ENCODE measurements at places on chromosomes 4 and X. TPM values are rescaled to one million over a fixed set of nuclear protein-coding genes. Genes with fewer than 3 reads are reported as not detected.

- DNase-seq = no peak
Observed at GRCh38 chr4:24855741-24856140, 57.1 kb downstream of the CCDC149 start.

- DNase-seq = peak; percentile 70
Observed at GRCh38 chr4:11152684-11153083, 276.0 kb downstream of the HS3ST1 start.

GRCh38 chr4:18025288-18025687 is 3.7 kb upstream of the LCORL start:
- DNase-seq = peak; percentile 16

DNA sequence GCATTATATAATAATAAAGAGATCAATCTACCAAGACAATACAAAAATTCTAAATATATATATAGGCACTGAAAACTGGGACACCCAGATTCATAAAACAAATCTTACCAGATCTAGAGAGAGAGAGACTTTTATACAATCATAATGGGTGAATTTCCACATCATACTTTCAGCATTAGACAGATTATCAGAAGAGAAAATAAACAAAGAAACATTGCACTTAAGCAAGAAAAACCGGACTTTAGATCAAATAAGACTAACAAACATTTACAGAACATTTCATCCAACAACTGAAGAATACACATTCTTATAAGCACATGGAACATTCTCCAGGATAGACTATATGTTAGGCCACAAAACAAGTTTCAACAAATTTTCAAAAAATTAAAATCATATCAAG is 245.1 kb downstream of the INPP4B start:
- DNase-seq = no peak

DNA sequence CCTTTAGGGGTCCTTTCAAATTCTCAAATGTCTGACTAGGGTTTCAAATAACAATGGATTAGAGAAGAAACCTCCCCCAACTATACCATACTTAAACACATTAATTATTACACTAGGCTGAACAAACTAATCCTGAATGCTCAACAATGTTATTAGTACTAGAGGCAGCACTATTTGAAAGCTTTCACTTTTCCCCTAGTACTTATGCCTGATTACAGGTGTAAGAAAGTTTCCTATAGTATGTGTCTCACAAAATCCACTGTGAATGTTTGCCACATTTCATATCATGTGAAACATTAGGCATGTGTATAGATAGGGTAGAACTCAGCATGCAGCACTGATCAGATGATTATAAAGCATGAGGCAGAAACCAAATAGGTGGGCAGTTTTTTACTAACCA is 336.2 kb downstream of the ZNF674 start:
- DNase-seq = peak; percentile 11

DNA sequence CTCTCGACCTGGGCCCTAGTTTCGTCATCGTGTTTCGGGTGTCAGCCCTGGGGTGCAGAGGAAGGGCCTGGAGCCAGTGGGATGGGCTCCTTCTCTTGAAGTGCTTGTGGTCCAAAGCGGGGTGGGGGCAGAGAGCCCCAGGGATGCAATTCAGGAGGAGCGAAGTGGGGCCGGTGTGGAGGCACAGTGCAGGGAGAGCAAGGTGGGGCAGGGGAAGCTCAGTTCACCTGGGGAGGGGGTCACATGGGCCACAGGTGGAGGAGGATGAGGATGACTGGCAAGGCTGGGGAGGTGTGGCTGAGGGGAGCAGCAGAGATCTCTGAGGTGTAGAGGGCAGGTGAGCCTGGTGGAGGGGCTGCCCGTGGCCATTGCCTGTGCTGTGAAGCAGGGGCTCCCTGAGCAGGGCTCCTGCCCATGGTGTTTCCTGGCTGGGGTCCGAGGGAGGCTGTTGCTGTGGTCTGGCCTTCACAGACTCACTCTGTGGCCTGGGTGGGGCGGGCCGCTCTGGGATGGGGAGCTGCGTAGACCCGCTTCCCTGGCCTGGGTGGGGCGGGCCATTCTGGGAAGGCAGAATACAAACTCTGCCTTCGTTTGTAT is 6.9 kb downstream of the SORCS2 start:
- DNase-seq = no peak

DNA sequence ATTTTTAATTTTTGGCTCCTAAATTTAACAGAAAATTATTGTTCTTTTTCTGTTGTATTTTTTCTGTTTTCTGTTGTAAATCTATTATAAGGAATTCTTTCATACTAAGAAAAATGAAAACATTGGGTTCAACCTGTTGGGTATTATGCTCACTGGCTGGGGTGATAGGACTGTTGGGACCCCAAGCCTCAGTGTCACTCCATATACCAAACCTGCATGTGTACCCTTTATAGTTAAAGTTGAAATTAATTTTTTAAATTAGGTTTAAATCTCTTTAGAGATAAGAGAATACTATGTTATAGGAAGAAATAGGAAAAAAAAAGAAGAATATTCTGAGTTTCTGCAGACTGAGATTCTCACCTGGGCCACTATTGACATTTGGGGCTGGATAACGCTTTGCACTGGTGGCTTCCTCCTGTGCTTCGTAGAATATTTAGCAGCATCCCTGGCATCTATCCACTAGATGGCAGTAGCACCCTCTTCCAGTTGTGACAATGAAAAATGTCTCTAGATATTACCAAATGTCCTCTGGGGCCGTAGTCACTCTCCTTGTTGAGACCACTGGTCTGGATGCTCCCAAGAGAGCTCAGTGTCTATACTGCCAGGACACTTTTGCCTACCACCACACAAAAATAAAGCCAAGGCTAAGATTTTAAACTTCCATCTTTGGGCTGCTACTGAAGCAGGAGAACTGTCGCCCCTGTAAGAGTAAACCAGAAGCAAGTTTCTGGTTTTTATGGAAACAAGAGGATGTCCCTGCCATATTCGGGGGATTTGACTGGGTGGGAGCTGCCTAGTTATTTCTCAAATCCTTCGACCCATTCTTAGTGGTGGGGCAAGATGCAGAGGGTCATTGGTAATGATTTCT is 22.4 kb upstream of the CLTRN start:
- DNase-seq = no peak

DNA sequence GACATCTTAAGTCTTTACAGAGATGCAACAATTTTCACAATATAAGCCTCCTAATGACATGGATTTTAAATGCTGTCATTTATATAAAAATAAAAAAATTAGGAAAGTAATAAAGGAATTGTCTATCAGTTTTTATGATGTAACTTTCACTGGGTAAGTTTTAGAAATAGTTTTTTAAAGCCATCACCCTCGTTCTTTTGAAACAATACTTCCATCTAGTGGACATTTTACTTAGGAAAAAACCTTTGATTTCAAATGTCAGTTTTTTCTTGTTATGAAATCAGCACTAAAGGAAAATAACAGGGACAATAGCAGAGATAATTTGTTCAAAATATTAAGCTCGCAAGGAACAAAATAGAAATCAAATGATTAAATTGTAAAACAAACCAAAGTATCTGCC is 24.3 kb upstream of the NDNF start:
- peak; percentile 21 for DNase-seq

DNA sequence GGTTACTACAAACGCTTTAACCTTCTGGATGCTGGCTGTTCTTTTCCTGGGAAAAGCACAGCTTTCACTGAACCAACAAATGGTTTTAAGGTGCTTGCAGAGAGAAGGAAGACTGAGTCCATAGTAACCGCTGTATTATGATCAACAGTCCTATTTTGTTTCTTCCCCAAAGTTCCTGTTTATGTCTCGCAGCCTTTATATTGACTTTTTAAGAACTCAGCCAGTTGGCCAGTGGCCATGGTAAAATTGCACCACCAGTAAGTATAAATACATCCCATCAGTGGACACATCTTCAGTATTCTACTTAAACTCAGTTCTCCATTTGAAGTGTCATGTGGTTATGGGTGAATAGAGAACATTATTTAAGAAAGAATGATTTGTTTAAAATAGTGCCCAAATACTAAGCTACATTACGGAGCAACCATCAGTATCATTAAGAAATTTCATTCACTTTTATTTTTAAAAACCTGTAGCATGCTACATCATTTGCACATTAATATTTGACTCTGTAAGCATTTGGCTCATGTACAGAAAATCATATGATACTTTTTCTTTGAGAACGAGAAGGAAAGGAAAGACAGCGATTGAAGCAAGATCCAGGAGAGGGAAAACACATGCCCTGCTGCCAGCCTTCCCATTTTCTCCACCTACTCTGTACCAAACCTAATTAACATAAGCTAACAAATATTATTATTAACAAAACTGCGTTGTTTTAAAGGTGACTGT is 287.0 kb downstream of the ARHGAP24 start:
- peak; percentile 51 for DNase-seq

DNA sequence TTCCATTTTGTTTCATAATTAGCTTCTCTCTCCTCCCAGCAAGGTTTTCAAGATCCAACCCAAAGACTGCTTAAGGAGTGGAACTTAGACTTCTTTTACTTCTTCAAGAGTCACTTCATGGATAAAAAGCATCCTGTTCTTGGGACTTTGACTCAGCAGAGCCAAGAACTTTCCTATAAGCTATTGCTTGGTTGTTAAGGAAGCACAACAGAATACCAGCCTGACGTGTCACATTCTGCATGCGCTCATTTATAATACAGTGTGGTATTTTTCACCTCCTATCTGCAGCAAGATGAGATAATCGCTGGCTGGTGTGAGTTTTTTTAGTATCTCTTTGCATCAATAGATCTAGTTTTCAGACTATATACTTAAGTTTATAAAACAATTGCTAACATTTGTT is 152.1 kb downstream of the PALLD start:
- no peak for DNase-seq

DNA sequence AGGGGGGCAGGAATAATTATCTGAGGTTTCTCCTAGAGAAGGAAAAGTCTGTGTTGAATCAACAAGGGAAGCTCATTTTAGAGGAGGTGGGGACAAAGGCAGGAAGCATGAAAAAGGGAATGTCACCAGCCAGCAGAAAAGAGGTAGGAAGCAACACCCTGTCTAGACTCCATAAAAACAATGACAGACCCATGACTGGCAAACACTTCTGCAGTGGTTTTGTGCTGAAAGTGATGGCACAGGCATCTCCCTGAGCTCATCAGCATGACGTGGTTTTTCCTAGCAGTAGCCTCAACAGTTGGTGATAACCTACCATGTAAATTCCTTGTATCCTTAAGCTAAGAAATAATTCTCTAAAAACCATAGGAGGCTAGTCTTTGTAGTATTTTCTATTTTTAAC is 110.7 kb upstream of the GALNT7 start:
- DNase-seq = no peak

DNA sequence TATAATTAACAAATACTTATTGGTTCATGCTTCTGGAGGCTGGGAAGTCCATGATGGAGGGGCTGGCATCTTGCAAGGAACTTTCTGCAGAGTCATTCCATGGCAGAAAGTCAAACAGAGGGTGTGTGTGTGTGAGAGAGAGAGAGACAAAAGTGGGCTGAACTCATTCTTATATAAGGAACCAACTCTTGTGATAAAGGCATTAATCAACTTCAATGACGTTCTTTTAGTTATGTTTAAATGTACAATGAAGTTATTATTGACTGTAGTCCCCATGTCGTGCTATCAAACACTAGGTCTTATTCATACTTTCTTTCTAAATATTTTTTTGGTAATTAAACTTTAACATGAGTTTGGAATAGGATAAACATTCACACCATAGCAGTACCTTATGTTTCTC is 1408.8 kb downstream of the STIM2 start:
- DNase-seq = no peak

- no peak for DNase-seq
Observed at GRCh38 chr4:33080275-33080674, 2360.1 kb downstream of the PCDH7 start.

GRCh38 chr4:161350946-161351345 is 812.9 kb downstream of the FSTL5 start:
- no peak for DNase-seq

- DNase-seq = peak; percentile 100
Observed at GRCh38 chrX:318739-319578, at the start of gene GTPBP6. TSS of gene GTPBP6 (minus strand) at chrX:318796. CDS start at chrX:318787, 9 bp downstream.

- DNase-seq = no peak
Observed at GRCh38 chr4:24373704-24374103, 210.7 kb downstream of the DHX15 start.

DNA sequence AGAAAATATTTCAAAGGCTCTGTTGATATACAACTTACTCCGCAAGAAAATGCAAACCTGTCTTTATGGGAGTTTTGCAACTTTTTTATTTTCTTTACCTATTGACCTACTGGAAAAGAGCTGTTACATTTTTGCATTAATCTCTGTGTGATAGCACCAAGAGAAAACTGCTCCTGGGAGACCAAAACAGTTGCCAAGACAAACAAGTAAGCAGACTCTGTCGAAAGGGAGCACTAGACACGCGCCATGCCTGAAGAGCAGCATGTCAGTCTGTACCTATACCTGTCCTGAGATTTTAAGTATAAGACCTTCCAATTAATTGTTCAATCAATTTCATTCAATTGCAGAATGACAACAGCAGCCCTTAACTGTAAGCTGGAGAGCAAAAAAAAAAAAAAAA is 56.0 kb upstream of the TECRL start:
- no peak for DNase-seq

GRCh38 chr4:76996445-76996844 is 46.9 kb downstream of the SEPTIN11 start:
- no peak for DNase-seq

DNA sequence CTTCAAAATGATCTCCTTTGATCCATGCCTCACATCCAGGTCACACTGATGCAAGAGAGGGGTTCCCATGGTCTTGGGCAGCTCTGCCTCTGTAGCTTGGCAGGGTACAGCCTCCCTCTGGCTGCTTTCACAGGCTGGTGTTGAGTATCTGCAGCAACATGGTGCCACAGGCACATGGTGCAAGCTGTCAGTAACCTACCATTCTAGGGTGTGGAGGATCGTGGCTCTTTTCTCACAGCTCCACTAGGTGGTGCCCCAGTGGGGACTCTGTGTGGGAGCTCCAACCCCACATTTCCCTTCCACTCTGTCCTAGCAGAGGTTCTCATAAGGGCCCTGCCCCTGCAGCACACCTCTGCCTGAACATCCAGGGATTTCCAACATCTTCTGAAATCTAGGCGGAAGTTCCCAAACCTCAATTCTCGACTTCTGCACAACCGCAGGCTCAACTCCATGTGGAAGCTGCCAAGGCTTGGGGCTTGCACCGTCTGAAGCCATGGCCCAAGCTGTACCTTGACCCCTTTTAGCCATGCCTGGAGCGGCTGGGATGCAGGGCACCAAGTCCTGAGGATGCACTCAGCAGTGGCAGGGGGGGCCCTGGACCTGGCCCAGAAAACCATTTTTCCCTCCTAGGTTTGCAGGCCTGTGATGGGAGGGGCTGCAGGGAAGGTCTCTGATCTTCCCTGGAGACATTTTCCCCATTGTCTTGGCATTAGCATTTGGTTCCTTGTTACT is 137.8 kb upstream of the NUDT6 start:
- no peak for DNase-seq

GRCh38 chr4:19583827-19584569 is 667.7 kb upstream of the SLIT2 start:
- DNase-seq = no peak

Gene KIF4A
- polyA plus RNA-seq = 7.7 TPM

Gene LYAR
- 16.8 TPM for polyA plus RNA-seq

Gene CENPE
- polyA plus RNA-seq = 5.9 TPM

Gene FAAH2
- 10.6 TPM for polyA plus RNA-seq

Gene G3BP2
- polyA plus RNA-seq = 136 TPM

Gene AIFM1
- polyA plus RNA-seq = 50.3 TPM

Gene AMBN
- polyA plus RNA-seq = not detected

Gene NKX1-1
- polyA plus RNA-seq = not detected

Gene HHIP
- 18.6 TPM for polyA plus RNA-seq

Gene SHISA3
- 13.2 TPM for polyA plus RNA-seq

Data from large intestine (tissue), 12 donors.